SK-N-SH (cell line): ENCODE measurements at places on chromosomes 4 and X.

DNA sequence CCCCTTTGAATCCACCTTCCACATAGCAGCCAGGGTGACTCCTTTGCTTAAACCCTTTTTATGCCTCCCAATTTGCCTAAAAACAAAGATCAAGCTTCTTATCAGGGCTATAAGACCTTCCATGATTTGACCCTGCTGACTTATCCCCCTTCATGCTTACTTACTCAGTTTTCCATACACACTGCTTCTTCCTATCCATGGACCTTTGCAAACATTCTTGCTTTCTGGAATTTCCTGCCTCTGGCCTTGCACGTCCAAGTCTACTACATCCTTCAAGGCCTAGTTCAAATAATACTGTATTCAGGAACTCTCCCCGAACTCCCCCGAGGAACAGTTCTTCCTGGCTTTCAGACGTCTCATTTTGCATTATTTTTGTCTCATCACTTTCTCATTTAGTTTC is 31.8 kb downstream of the RAP2C start:
- DNase-seq = no peak
- H3K27me3 ChIP-seq = 0 out of 2 replicates have a peak, but pooled peaks cover 4% of the 10 kb centered on the region
- no peaks in the 10 kb centered on the region for H3K36me3 ChIP-seq
- no peaks in the 10 kb centered on the region for H3K4me1 ChIP-seq
- H3K4me3 ChIP-seq = no peak overlapping the region

DNA sequence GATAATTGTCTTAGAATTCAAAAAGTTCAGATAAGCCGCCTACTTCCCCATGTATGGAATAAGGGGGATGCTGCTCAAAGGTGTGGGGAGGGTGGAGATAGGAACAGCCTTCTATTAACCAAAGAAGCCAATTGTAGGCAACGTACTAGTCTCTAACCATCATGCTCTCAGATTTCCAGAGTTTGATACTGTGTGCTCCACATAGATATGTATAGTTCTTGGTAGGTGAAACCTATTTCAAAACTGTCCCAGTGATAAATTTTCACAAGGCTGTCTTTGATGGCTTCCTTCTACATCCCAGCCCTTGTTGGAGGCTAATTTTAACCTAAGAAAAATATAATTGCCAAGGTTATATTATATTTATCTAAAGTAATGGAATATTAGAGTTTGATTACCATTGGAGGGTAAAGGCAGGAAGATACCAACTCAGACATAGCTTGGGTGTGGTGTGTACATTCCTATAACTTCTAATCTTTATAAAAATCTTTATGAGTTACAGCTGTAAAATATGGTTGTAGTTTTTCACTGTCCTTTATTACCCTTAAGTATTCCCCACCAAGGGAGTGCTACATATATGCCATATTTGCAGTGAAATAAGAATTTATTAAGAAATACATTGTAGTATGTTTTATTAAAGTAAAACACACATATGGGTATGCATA is 87.7 kb downstream of the SLC4A4 start:
- no peak for DNase-seq
- no peaks in the 10 kb centered on the region for H3K4me1 ChIP-seq
- no peaks in the 10 kb centered on the region for H3K36me3 ChIP-seq
- no peaks in the 10 kb centered on the region for H3K27me3 ChIP-seq
- H3K4me3 ChIP-seq = no peak overlapping the region

- no peak overlapping the region for H3K27ac ChIP-seq
- H3K4me1 ChIP-seq = no peaks in the 10 kb centered on the region
- peaks cover 36% of the 10 kb centered on the region for H3K36me3 ChIP-seq
- H3K27me3 ChIP-seq = no peaks in the 10 kb centered on the region
- no peak overlapping the region for H3K4me3 ChIP-seq
These were observed 13.8 kb downstream of the RAB28 start for GRCh38 chr4:13470379-13470778.

- no peaks in the 10 kb centered on the region for H3K4me1 ChIP-seq
- peak; percentile 33 for DNase-seq
- no peaks in the 10 kb centered on the region for H3K36me3 ChIP-seq
- no peak overlapping the region for H3K4me3 ChIP-seq
- H3K27ac ChIP-seq = no peak overlapping the region
These were observed 214.5 kb upstream of the TACR3 start for GRCh38 chr4:103934178-103934789.

DNA sequence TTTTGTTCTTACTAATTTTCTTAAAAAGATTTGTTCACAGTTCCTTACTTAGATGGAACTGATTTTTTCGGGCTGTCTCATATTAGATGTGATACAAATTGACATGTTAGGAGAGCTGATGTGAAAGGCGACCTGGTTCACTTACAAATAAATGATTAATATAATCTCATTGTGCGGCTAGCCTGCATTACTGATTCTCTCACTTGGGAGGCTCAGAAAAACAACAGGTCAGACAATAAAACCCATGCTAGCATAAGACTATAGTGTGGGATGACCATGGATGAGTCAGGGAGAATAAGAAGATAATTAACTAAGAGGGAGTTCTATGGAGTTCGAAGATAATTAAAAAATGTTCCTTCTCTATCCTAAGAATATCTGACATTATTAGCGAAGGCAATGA is 40.8 kb downstream of the RTL9 start:
- no peak overlapping the region for H3K4me3 ChIP-seq
- H3K27me3 ChIP-seq = no peaks in the 10 kb centered on the region; the same call in 1 of the 2 replicates
- H3K4me1 ChIP-seq = no peaks in the 10 kb centered on the region; the same call in 1 of the 2 replicates
- no peak overlapping the region for H3K27ac ChIP-seq
- no peaks in the 10 kb centered on the region for H3K36me3 ChIP-seq

GRCh38 chr4:145436796-145437195 is 44.9 kb upstream of the SMAD1 start:
- no peaks in the 10 kb centered on the region for H3K36me3 ChIP-seq
- no peak overlapping the region for H3K27ac ChIP-seq
- no peak for DNase-seq
- H3K27me3 ChIP-seq = no peaks in the 10 kb centered on the region
- H3K4me3 ChIP-seq = no peak overlapping the region
- no peaks in the 10 kb centered on the region for H3K4me1 ChIP-seq

- H3K27me3 ChIP-seq = no peaks in the 10 kb centered on the region
- H3K4me3 ChIP-seq = no peak overlapping the region
- no peak overlapping the region for H3K27ac ChIP-seq
- H3K36me3 ChIP-seq = no peaks in the 10 kb centered on the region
- H3K4me1 ChIP-seq = no peaks in the 10 kb centered on the region
- no peak for DNase-seq
These were observed 26.4 kb downstream of the DHRSX start for GRCh38 chrX:2474280-2474962.

GRCh38 chr4:72886602-72887001 is 182.9 kb downstream of the COX18 start:
- H3K4me3 ChIP-seq = no peak overlapping the region
- no peaks in the 10 kb centered on the region for H3K27me3 ChIP-seq
- DNase-seq = peak; percentile 16

DNA sequence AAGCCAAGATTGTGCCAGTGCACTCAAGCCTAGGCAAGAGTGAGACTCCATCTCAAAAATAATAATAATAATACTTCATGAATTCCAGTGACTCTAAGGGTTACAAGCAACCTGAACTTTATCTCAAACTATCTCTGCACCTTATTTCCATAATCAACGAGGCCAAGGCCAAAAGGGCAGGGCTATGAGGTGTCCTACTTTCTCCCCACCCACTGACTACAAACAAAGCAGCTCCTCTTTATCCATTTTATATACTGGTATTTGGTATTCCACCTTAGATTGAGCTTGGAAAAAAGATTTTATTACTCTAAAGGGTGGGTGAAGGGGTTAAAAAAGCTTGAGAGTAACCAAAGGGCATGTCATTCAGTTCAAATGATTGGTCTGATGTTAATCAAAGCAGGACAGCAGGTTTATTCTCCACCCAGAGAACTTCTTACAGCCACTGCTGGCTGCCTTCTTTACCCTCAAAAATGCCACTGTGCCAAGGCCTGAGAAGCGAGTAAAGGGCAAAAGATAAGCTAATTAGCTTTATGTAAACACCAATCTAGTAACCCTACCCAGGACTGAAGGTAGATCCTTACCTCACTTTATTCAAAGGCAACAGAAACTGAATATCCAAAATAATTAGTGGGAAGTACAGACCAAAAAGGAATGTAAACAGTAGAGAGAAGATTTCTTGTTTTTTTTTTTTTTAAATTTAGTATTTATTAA is 28.2 kb downstream of the APOO start:
- no peaks in the 10 kb centered on the region; the same call in 1 of the 2 replicates for H3K27me3 ChIP-seq
- no peaks in the 10 kb centered on the region for H3K36me3 ChIP-seq
- no peak overlapping the region for H3K4me3 ChIP-seq
- no peak for DNase-seq
- H3K27ac ChIP-seq = no peak overlapping the region
- H3K4me1 ChIP-seq = peaks cover 20% of the 10 kb centered on the region; the same call in 1 of the 2 replicates

DNA sequence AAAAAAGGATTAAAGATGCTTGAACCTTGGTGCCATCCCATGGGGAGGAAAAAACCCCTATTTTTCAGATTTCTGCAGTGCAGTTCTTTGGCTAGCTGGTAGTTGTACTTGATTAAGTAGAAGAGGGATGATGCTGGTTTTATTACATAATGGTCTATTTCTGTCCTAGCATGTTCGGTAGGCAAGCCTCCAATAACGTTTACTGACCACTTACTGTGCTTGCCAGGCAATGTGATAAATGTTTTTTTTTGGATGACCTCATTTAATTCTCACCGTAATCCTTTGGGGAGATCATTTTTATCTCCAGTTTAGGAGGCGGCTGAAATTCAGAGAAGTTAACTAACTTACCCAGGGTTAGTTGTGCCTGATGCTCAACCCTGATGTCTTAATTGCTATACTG is 92.1 kb upstream of the RPA4 start:
- H3K4me3 ChIP-seq = no peak overlapping the region
- DNase-seq = no peak
- no peaks in the 10 kb centered on the region for H3K27me3 ChIP-seq

DNA sequence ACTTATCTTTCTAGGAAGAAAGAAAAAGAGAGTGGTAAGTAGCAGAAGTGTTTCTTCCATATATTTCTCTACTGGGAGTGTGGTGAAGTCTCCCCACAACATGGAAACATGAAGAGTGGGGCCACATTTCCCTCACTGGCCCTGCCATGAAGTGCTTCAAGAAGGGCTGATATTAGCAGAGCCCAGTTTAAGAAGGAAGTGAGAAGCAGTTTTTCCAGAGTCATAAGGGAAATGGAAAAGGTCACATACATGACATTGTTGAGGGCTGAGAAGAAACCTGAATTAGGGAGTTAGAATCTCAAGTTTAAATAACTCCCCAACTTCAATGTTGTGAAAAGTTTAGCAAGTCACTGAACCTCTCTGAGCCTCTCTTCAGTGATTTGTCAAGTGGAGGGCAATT is 171.9 kb upstream of the RBPJ start:
- no peaks in the 10 kb centered on the region for H3K4me1 ChIP-seq
- H3K36me3 ChIP-seq = no peaks in the 10 kb centered on the region
- DNase-seq = no peak
- no peak overlapping the region for H3K27ac ChIP-seq
- H3K4me3 ChIP-seq = no peak overlapping the region
- no peaks in the 10 kb centered on the region; the same call in 1 of the 2 replicates for H3K27me3 ChIP-seq

DNA sequence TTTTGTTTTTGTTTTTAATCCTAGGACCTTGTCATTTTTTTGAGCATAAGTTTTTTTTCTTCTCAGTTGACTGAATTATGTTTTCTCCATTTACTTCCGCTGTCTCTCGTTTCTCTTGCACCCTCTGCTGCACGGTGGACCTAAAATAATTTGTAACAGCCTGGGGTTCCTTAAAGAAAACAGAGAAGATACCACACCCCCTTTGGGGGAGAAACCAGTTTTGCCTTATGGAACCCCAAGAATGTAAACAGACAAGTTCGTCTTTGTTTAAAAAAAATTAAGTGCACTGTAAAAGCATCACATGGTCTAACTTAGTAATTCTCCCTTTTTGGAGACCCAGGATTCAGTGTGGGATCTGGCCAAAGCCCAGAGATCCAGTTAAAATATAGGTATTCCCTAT is 32.8 kb upstream of the MAGEA4 start:
- no peaks in the 10 kb centered on the region for H3K36me3 ChIP-seq
- DNase-seq = no peak
- no peak overlapping the region for H3K4me3 ChIP-seq
- H3K4me1 ChIP-seq = no peaks in the 10 kb centered on the region
- no peak overlapping the region for H3K27ac ChIP-seq

DNA sequence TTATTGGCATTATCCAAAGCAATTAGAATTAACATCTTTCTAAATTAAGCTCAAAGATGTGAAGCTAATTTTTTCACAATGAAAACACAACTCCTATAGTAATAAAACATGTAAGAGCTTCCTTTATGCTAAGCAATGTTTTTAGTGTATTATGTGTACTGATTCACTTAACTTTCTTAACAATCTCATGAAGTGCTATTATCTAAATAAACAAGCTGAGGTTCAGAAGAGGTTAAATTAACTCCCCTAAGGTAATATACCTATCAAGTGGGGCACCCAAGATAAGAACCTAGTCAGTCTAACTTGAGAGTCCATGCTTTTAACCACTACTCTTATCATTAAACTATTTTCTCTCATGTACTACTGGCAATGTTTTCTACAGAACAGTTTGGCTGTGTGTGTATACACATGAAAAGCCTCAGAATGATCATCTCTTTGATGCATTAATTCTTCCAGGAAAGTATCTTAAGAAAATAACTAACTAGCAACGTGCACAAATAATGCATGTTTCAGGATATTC is 13.6 kb downstream of the G3BP2 start:
- DNase-seq = no peak
- no peaks in the 10 kb centered on the region for H3K4me1 ChIP-seq
- H3K4me3 ChIP-seq = no peak overlapping the region
- H3K36me3 ChIP-seq = peaks cover 53% of the 10 kb centered on the region
- H3K27me3 ChIP-seq = no peaks in the 10 kb centered on the region

DNA sequence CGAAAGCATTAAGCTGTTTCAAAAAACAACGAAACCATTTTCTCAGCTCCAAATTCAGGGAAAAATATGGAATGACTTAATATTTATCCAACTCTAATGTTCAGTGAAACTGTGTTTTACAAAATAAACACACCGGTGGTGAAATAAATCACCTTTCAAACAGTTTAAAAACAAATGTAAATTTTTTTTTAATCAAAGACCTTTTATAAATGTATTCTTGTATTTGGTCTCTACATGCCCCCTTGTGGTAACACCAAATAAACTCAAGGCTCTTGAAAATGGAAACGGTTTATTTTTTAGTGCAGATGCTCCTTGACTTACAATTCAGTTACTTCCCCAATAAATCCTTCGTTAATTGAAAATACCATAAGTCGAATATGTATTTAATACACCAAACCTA is 45.8 kb upstream of the ITM2A start:
- peak; percentile 1 for DNase-seq
- H3K36me3 ChIP-seq = no peaks in the 10 kb centered on the region
- H3K27me3 ChIP-seq = no peaks in the 10 kb centered on the region

- no peak overlapping the region for H3K4me3 ChIP-seq
- no peaks in the 10 kb centered on the region for H3K36me3 ChIP-seq
- no peaks in the 10 kb centered on the region for H3K4me1 ChIP-seq
- H3K27ac ChIP-seq = no peak overlapping the region
- no peaks in the 10 kb centered on the region for H3K27me3 ChIP-seq
- no peak for DNase-seq
These were observed 94.1 kb downstream of the HMX1 start for GRCh38 chr4:8777320-8778196.
